ENCODE measurements at places on chromosomes 7 and 10.

- DNase-seq: no peak
Observed at GRCh38 chr10:17425584-17426262, 28.7 kb downstream of the ST8SIA6 start.

GRCh38 chr10:17220652-17221100 lies 7.4 kb upstream of the VIM start:
- no peak for DNase-seq

DNA sequence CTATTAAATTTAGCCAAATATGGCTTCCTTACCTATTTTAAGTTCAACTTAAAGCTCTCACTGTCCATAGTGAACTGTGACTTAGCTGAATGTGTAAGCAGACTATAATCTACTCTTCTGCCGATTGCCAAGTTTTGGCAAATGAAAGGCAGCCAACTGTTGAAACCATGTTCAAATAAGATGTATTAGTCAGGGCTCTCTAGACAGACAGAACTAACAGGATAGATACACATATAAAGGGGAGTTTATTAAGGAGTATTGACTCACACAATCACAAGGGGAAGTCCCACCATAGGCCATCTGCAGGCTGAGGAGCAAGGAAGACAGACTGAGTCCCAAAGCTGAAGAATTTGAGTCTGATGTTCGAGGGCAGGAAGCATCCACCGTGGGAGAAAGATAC lies 837.7 kb upstream of the AUTS2 start:
- no peak for DNase-seq

DNA sequence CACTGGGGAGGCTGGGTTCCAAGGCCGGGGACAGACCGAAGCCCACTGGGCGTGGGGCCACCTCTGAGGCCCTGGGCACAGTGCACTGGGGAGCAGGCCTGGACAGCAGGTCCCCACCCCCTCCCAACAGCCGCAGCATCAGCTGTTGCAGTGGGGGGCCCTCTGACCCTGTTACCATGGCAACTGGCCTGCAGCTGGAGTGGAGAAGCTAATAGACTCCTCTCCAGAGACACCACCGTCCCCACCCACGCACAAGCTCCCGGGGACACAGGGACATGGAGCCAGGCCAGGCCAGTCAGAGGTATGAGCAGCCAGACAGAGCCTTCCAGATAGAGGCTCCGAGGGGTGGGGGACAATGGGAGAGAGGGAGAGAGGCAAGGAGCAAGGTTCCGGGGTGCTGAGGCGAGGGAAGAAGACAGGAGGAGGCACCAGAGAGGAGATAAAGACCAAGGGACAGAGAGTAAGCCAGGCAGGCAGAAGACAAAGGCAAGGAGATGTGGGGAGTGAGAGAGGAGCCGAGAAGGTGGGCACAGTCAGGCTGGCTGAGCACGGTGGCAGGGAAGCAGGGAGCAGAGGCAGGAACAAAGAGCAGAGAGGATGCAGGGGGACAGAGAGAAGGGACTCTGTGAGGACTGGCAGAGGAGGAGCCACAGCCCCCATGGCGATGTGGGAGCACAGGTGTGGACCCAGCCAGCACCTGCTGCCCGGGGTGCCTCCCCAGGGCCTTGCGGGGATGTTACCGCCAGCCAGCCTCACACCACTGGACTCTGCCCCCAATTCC lies 6.7 kb downstream of the KCNH2 start:
- no peak for DNase-seq

DNA sequence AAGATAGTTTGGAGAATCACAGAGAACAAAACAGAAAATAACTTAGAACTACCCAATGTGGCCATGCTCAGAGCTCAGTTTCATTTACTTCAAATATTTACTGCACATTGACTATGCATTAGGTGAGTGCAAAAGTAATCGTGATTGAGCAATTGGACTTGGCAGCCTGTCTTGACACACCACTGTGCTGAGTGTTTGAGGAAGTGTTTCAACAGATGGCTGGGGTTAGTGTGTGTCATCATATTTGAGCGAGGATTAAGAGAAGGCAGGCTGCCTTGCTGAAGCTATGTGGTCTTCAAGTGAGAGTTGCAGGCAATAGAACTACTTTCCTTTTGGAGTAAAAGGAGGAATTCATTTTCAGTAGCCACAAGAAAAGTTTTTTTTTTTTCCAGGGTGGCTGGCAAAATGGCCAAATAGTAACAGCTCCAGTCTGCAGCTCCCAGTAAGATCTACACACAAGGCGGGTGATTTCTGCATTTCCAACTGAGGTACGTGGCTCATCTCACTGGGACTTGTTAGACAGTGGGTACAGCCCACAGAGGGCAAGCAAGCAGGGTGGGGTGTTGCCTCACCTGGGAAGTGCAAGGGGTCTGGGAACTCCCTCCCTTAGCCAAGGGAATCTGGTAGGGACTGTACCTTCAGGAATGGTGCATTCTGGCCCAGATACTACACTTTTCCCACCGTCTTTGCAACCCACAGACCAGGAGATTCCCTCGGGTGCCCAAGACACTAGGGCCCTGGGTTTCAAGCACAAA lies 37.6 kb downstream of the AKR1C4 start:
- no peak for DNase-seq

DNA sequence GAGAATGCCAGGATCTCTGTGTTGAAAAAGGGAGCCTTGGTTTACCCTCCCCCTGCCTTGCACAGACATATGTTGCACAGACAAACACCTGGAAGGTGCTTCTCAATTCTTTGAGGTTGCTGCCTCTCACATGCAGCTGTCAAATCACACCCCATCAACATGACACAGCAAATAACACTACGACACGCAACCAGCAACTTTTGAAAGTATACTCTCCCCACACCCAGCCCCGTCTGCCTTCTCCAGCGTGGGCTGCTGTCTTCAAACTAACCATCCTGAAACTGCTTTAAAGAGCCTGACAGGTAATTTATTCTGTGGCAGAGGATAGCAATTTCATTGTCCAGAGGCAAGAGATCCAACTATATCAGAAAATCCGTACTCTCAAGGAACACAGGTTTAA lies 136.1 kb downstream of the PLXNA4 start:
- no peak for DNase-seq

DNA sequence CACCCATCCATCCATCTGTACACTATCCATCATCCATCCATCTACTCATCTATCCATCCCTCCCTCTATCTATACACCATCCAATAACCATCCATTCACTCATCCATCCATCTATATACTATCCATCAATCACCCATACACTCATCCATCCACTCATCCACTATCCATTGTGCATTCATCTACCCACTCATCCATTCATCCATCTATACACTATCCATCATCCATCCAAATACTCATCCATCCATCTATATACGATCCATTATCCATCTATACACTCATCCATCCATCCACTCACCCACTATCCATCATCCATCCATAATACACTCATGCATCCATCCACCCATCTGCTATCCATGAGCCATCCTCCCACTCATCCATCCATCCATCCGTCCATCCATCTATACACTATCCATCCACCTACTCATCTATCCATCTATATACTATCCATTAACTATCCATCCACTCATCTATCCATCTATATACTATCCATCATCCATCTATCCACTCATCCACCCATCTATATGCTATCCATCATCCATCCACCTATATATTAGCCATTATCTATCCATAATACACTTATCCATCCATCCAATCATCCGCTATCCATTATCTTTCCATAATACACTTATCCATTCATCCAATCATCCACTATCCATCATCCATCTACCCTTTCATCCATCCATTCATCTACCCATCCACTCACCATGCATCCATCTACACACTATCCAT lies 485.3 kb downstream of the DNAJB6 start:
- no peak for DNase-seq

DNA sequence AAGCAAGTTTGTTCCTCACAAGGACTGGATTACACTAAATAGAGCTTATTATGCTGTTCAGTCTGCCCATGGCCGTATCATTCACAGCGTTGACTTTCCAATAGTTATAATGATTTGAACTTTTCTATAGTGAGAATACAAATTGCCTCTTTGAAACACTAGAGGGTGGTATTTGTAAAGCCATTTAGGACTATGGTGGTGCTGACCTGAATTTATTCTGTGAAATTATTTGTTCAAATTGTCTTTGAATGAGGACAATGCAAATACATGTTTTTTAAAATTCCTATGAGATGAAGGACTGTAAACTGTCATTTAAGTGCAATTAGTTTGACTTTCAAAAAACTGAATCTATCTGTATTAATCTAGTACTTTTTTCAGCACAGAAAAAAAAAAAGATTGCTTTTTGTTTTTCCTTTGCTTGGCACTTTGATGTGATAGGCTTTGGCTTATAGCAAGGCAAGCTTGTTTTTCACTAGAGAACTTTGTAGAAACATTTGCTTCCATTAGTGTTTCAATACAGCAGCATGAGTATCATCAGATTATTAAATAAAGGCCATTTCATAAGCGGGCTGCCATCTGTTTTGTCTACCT lies 122.7 kb upstream of the TMEM229A start:
- no peak for DNase-seq

DNA sequence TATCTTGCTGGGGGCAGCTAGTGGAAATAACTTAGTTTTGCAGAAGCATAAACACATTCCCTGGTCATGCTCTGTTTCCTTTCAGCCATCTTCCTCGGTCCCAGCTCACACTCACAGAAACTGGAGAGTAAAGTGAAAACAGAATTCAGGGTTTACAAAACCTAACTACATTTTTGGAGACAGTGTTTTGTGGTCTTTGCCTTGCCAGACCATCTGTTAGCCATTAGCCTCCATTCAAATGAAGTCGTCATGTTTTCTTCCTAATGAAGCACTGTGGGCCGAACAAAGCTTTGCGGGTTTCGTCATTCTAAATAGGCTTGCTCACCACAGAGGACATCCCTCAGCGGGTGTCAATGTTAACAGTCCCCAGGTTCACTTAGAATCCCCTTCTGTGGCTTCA lies 214.6 kb upstream of the TMEM72 start:
- no peak for DNase-seq

- no peak for DNase-seq
Observed at GRCh38 chr10:12700557-12700874, 301.0 kb downstream of the CCDC3 start.

GRCh38 chr10:98338896-98339295 lies 70.9 kb upstream of the LOXL4 start:
- no peak for DNase-seq

DNA sequence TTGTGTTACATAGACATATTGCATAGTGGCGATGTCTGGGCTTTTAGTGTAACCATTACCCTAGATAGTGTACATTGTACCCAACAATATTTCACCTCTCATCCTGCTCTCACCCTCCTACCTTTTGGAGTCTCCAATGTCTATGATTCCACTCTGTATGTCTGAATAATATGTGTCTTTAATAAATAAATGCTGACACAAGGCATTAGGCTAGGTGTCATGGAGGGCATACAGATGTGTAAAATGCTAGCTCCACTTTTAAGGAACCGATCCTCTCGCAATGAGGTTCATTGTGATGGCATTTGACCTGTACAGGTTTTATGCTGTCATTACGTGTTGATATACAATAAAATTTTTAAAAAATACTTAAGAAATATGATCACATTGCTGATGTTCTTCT lies 74.3 kb downstream of the NEBL start:
- no peak for DNase-seq

DNA sequence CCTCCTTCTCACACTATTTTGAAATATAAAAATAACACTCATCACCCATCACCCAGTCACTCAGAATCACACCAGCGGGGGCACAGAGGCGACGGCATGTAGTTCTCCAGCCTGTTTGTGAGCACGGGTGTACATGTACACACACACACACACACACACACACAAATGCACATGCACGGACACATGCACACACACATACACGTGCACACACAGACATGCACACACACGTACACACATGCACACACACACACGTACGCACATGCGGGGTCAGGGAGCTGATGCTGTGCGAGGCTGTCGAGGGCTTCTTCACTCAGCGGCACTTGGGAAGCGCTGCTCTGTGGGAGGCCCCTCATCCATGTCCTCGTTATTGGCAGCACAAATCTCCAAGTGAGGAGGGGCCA lies 178.8 kb downstream of the ELFN1 start:
- no peak for DNase-seq

DNA sequence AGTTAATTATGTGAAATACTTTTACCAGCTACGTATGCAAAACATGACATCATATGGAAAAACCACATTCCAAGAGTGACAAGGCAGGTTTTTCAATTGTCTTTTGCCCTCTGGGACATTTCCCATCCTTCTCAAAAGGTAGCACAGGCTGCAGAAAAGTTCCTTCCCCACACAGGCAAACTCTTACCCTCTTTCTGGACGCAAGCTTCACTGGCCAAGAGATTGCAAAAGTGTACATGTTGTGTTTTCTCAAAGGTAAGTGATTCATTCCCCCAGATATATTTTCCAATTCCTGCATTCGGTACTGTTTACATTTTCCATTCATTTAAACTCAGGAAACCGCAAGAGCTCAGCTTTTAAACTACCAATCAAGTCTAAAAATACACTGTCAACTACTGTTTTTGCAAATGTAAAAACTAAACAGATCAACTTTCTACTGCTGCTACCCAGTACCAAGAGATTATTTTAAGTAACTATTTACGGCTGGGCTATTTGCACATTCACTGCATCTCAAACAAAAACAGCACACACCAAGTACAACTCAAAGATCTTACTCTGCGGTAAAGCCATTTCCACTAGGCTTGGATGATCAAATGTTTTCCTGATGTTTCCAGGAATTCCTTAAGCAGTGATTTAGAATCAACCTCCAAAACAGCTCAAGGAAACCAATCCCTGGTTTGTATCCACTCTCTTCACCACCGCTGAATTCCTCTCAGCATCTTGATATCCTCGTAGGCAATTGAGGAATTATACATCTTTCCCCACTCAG lies 233.6 kb upstream of the CCDC6 start:
- no peak for DNase-seq

DNA sequence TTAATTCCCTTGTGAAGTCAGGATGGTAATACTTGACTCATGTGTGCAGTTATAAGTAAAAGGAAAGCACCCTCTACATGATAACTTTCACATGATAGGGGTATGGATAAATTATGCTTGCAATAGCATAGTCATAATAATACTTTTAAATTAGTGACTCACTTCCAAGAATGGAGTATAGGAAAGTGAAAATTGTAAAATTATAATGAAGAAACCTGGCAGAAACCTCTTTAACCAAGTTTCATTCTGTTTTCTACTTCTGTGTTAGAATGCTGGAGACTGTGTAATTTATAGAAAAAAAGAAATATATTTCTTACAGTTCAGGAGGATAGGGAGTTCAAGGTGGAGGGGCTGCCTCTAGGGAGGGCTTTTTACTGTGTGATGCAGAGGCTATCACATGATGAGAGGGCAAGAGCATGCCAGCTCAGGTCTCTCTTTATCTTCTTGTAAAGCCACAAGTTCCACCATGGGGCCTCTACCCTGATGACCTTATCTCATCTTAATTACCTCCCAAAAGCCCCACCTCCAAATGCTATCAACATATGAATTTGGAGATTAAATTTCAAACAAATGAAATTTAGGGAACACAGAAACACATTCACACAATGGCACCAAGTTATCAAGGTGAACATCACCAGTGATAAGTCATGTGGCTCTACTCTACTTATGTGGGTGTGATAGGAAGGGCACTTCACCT lies 43.2 kb downstream of the HDAC9 start:
- no peak for DNase-seq

DNA sequence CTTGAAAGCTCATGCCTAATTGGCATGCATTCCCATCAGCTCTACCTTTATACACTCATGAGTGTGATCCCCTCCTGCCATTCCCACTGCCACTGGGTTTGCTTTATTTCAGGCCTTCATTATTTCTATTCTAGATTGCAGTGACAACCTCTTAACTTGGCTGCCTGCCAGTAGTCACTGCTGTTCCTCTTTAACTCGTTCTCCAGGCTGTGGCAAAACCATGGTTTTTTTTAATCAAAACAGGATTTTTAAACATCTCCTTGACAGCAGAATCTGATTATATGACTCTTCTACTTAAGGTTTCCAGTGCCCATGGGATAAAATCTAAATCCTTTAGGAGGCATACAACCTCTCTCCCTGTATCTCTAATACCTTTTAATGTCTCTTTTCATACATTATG lies 223.7 kb upstream of the PCDH15 start:
- DNase-seq: no peak
